HFFc6 (cell line): ENCODE measurements at places on chromosomes 5 and 9.

GRCh38 chr9:36450110-36450732 is 50.2 kb upstream of the RNF38 start:
- peak; percentile 25 for DNase-seq

DNA sequence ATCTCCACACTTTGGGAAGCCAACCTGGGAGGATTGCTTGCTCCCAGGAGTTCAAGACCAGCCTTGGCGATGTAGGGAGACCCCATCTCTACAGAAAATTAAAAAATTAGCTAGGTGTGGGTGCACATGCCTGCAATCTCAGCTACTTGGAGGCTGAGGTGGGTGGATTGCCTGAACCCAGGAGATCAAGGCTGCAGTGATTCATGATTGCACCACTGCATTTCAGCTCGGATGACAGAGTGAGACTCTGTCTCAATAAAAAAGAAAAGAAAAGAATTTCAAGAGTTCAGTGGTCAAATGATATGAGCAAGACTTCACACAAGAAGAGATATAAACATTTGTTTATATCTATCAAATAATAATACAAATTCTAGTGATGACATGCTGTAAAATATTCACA is 23.0 kb upstream of the MTAP start:
- peak; percentile 29 for DNase-seq

DNA sequence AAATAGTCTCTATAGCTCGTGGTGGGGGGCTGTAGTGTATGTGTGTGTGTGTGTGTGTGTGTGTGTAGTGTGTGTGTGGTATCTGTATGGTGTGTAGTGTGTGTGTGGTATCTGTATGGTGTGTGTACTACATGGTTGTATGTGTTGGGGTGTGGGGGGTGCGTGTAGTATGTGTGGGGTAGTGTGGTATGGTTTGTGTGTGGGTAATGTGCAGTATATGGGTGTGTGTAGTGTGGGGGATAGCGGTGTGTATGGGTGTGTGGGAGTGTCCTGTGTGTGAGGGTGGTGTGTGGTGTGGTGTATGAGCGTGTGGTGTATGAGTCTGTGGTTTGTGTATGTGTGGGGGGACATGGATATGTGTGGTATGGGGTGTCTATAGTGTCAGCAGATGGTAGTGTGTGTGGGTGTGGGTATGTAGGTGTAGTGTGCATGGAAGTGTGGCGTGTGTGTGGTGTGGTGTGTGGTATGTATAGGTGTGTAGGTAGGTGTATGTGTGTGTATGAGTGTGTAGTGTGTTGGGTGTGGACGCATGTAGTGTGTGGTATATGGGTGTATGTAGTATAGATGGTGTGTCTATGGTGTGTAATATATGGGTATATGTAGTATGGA is 145.8 kb upstream of the IQGAP2 start:
- no peak for DNase-seq

- DNase-seq: no peak
Measured at GRCh38 chr9:121160025-121160424, 41.6 kb downstream of the RAB14 start.

DNA sequence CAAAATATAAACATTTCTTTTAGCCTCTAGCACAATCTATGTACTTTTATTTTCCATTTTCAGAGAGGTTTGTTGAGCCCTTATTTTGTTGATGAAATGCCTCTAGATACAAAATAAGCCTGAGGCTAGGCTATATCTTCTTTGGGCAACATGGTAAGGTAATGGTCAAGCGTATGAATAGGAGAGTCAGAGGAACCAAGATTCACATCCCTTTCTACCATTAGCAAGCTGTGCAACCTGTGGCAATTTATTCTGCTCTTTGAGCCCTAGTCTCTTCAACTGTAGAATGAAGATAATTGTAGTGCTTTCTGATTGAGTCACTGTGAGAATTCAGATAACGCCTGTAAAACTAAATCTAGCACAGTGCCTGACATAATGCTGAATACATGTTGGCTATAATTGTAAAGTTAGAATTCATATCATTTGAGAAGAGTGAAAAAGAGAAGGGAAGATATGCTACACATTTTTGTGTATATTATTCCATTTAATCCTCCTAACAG is 412.5 kb downstream of the CCDC171 start:
- DNase-seq: no peak

DNA sequence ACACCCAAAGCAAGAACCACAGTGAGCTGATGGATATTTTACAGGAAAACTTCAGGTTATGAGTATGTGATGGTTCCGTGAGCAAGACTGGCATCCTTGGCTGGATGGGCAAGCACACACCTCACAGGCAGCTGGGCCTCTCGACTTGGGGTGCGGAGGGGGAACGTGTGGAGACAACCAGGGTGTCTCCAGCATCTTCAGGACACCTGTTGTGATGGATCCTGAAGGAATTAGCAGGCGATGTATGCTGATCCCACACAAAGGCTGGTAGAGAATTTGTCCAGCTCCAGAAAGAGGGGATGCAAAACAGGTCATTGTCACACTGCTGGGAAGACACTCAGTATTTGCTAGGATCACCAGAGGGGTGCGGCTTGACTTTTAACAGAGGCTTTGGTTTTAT is 42.7 kb downstream of the SECISBP2 start:
- DNase-seq: no peak

- DNase-seq: no peak
Measured at GRCh38 chr9:129568560-129569501, 52.1 kb downstream of the C9orf50 start.

DNA sequence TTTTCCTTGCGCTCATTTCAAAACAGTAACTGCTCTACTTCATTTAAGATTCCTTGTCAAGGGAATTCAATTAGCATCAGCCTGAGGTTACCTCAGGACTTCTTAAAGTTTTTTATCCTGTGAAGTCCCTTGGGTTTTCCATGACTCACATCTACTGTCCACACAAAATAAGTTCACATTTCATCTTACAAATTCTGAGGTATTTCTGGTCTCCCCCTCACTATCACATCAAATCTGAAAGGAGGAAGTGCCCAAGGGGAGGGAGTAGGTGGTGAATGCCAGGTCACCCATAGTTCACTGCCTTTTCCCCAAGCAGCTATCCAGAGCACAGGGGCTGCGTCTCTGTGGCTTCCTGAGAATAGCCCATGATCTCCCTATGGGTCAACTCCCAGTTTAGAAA is 227.1 kb upstream of the NREP start:
- peak; percentile 82 for DNase-seq

- DNase-seq: no peak
Measured at GRCh38 chr9:115005322-115005721, 74.9 kb upstream of the TNFSF8 start.

- no peak for DNase-seq
Measured at GRCh38 chr5:36535378-36535777, 71.0 kb upstream of the SLC1A3 start.

GRCh38 chr5:113447498-113448050 is 12.8 kb upstream of the TSSK1B start:
- DNase-seq: peak; percentile 8

DNA sequence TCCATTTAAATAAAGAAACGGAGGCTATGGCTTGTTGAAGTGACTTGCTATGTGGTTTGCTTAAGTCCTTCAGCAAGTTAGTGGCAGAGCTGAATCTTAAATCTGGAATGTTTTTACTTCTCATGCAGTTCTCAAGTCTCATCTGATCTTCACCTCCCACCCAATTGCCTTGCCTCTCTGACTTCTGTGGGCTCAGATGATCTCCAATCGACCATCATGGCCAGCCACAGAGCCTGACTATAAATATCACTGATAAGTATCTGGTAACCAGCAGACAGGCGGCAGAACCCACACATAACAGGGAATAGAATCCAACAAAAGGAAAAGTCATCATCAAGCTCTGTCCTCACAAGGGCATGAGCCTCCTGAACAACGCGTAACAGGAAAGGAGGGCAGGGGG is 149.9 kb downstream of the FAM114A2 start:
- no peak for DNase-seq

DNA sequence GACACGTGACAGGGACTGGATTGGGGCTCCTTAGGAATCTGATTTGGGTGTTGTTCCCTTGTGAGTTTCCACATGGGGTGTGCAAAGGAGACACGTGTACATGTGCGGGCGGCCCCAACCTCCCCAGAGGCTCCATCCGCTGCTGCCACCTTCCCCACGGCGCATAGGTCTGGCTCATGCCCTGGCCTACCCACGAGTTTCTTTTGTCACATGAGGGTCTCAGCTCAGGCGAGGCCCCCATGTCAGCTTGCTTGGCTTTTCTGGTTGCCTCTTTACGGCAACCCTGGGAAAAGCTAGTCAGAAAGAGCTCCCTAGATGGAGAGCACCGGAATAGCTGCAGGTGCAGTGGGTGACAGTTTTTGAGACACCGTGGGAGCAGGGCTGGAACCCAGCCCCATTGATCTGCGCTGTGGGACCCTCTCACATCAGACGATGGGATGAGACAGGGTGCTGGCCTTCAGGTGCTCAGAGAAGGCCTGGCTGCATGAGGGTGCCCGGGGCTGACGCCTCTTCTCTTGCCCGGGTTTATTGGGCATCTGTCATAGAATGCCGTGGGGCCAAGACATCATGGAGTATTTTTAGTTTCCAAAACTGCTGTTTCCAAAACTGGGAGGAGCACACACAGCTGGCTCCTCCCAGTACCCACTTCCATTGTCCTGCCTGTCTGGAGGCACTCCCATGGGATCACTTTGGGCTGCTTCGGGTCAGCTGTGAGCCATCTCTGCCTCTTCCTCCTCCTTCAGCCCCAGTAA is 107.8 kb downstream of the WNK2 start:
- DNase-seq: no peak
